ENCODE measurements at places on chromosomes 1 and 21.

GRCh38 chr1:74857676-74858075 lies 124.7 kb downstream of the TYW3 start:
- DNase-seq, result no peak

DNA sequence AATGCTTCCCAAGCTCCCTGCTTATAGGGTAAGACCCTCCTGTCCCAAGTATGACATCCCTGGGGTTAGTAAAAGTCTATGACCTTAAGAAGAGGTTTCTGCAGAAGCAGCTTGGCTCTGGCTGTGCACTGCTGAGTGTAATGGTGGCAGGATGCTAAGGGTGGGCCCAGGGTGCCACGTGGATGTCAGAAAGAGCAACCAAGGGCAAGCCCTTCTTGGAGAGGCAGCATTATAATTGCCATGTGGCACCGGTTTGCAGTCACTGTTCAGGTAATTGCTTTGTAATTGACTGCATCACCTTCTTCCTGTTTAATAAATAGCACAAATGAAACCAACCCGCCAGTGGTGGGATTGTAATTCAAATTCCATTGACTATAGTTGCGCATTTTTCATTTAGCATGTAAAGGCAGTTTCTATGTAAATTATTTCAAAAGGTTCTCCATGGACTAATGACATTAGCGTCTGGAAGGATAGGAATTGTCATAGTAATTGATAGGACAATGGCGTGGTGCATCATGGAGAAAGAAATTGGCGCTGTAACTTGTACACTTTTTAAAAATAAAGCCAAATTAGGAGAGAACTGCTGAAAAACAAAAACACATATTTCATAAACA lies 490.6 kb upstream of the VAMP3 start:
- DNase-seq, result no peak

- no peak for DNase-seq
These were observed 267.4 kb downstream of the ZNF326 start for GRCh38 chr1:90262286-90262685.

- DNase-seq, result no peak
These were observed 48.5 kb upstream of the ACOT11 start for GRCh38 chr1:54499360-54500106.

- DNase-seq, result no peak
These were observed 29.3 kb downstream of the SLC5A9 start for GRCh38 chr1:48251821-48252220.

DNA sequence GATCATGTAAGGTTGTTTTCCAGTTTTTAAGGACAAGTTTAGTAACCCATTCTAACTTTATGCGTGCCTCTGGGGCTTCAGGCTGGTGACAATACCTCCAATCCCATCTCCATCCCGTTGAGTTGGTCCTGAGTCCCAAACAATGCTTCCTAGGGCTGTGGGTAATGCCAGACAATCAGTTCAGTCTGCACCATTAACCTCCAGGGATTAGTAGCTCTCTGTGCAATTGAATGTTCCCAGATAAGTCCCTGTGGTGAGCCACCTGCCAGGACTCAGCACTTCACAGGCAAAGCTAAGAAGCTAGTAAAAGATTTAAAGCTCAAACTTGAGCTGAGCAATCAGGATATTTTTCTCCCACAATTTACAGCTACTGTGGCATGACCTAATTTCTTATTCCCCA lies 462.2 kb upstream of the PTBP2 start:
- no peak for DNase-seq

DNA sequence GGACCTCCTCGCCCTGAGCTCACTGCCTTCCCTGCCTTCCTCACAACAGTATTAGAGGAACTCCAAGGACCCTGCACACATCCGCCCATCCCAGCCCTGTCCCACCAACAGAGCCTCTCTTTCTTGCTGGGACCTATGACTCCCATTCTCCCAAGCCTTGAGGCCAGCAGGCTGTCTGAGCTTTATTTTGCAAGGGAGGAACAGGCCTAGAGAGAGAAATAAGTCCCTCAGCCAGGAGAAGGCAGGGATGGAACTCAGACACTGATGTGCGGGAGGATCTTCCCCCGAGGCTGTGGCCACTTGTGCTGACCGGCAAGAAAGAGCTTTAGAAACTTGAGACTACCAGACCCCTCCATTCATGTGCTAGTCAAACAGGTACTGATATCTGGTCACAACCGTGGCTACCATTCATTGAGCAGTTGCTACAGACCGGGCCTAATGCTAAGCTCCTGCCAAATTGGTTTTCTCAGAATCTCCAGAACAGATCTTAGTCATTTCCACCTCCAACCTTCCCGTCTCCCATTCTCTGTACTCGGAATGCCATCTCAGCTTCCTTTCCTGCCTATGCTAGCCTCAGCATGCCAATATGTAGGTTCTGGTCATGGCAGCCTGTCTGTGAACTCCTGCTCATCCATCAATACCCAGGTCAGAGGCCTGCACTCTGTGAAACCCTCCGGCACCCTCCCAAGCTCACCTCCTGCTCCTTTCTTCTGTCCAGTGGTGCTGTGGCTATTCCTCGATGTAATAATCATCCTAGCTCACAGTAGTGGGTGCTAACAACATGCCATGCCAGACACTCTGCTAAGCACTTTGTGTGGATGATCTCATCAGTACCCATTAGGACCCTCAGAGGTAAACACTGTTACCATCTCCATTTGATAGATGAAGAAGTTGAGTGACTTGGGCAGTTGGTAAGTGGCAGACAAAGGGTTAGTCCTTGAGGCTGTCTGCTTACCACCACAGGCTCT lies 3.8 kb downstream of the TMEM54 start:
- DNase-seq, result no peak

- DNase-seq, result no peak
These were observed 23.5 kb upstream of the C1QA start for GRCh38 chr1:22612671-22613571.

DNA sequence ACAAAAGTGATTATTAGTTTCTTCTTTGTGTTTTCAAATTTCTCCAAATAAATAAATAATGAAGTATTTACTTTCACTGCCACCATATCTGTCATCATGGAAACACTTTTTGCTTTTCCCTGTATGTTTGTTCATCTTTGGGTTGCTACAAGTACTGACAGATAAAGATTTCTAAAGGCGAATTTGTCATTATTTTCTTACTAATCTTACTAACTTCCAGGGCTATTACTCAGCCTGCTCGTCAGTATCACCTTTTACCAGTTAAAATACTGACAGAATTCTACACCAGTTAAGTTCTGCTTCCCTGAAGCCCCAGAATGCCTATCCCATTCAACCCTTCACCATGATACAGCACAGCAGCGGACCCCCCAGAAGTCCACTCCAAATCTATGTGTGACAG lies 106.1 kb downstream of the CDC42BPA start:
- no peak for DNase-seq

GRCh38 chr1:67937010-67937409 lies 103.7 kb upstream of the GNG12 start:
- DNase-seq, result no peak

DNA sequence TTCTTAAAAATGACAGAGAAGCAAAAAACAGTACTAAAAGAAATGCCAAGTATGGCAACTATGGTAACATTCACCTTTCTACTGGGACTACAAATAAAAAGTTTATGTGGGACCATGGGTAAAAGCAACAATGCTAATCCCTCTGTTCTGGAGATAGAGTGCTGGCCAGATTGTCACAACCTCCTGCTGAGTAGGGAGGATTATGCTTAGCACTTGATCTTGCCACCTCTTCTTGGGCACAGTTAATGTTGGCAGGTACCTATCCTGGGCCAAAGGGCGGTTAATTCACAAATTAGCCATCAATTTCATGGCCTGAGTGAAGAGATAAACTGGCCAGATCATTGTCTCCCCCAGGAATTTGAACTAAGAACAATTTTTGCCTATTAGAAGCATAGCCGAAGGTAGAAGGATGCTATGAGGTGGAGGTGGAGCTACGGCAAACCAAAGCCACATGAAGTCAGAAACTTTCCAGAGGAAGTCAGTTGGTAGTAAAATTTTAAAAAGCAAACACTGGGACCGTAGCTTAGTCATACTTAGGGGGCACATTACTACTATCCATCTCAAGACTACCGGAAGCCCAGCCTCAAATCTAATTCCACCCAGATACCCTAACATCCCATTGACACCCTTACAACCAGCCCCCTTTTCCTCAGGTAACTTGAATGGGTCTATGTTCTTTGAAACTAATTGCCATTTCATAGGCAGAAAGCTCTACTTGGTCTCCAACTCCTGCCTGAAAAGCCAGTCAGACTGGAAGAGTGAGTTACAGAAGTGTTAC lies 2.7 kb downstream of the SCYL3 start:
- peak; percentile 34 for DNase-seq

DNA sequence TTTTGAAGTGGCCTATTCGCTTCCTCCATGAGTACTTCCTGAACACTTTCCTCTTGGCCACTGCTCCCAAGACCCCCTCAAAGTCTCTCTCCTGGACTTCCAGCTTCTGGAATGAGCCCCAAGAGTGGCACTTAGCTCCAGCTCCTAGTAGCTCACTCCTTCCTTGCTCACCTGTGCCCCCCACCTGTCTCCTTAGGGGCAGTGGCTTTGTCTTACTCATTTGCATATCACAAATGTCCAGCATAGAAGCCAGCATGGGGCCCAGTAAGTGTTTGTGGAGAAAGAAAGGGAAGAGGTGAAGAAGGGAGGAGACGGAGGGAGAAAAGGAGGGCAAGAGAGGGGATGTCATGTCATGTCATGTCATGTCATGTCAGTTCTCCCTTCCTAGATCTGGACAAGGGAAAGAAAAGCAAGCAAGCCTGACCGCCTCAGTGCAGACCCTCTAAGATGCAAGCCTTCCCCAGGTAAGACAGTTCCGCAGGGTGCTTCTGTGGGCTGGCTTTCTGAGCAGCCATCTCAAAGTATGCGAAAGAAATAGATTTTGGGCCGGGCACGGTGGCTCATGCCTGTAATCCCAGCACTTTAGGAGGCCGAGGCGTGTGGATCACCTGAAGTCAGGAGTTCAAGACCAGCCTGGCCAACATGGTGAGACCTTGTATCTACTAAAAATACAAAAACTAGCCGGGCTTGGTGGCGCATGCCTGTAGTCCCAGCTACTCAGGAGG lies 6.9 kb upstream of the MX1 start:
- no peak for DNase-seq

DNA sequence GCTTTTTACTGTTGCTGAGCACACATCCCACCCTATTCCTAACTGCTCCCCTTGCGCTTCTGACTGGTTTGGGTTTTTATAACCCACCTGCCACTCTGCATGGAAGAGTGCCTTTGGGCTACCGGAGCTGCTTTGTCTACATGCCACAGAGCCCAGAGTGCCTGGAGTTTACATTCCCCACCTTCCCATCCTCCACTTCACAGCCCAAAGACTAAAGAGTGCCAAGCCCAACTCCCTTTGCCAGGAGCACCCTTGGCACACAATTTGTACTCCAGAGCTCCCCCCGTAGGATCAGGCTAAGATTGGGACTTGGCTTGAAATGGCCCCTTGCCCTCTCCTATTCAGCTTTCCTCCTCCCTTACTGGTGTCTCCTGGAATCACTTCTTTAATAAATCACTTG lies 63.3 kb downstream of the LHX9 start:
- DNase-seq, result no peak

- peak; percentile 32 for DNase-seq
These were observed 65.2 kb downstream of the SIK1 start for GRCh38 chr21:43361493-43362296.

GRCh38 chr1:95073446-95073845 lies 695 bp upstream of the ALG14 start:
- DNase-seq, result no peak

All from stimulated activated CD8-positive, alpha-beta memory T cell treated with anti-CD3 and anti-CD28 coated beads, Interleukin-7, amount 100 ng/mL, for 4 hours (primary cell).